MG63 (cell line): ENCODE measurements at places on chromosomes 12 and 14.

DNA sequence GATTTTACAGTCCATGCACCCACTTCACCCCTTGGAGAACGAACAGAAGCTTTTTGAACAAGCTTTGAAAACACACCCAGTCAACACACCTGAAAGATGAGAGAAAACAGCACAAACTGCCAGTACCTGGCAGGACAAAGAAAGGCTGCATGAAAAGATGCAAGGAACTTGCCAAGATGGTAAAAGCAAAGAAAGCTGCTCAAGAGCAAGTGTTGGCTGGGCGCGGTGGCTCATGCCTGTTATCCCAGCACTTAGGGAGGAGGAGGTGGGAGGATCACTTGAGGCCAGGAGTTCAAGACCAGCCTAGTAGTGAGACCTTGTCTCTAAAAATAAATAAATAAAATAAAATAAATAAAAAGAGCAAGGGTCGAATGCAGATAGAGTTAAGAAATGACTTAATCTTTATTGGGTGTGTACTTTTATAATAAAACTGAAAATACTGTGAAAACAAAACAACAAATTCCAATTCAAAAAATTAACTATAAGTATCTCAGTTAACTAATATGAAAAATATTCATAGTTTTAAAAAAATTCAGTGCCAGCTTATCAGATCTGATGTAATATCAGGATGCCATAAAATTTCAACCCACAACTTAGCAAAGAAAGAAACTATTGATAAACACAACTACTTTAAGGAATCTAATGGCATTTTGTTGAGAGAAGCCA is 59.2 kb downstream of the HECTD4 start:
- DNase-seq, result no peak

DNA sequence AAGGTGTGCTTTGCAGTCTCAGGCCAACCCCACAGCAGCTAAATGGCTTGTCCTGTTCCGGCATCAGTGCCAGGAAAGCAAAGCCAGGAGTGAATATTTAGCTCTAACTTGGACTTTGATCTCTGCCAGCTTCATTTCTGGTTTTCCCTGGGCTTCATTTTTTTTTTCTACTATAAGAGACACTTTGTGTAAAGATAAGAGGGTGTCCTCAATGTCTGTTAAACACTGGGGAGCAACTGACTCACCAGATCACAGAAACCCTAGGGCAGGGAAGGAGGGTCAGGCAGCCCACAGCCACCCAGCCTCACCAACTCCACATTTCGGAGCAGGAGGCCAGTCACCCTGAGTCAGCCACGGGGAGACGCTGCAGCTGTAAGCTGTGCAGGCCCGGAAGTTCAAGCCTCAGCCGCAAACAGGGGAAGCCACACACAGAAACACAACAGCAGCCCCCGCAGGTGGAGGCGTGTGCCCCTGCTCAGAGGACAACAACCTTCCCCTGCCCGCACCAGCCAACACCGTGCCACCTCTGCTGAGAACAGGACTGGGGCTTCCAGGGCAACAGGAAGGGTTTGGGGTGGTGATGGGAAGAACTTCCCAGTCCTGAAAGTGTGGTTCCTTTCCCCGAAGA is 6.3 kb downstream of the TNFRSF1A start:
- DNase-seq, result peak; percentile 91

DNA sequence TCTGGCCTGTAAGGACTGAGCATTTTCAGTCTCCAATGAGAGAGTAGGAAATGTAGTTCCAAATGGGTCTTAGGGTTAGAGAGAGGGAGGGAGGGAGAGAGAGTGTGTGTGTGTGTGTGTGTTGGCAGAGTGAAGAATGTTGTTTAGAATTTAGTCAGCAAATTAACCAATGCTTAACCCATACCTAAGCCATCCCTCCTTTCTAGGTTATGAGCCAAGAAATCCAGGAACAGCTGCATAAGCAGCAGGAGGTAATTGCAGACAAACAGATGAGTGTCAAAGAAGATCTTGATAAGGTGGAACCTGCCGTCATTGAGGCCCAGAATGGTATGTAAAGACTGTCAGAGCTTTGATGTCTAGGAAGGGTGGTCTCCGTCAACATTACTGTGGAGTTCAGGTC is 56.9 kb downstream of the HSP90AA1 start:
- peak; percentile 16 for DNase-seq

DNA sequence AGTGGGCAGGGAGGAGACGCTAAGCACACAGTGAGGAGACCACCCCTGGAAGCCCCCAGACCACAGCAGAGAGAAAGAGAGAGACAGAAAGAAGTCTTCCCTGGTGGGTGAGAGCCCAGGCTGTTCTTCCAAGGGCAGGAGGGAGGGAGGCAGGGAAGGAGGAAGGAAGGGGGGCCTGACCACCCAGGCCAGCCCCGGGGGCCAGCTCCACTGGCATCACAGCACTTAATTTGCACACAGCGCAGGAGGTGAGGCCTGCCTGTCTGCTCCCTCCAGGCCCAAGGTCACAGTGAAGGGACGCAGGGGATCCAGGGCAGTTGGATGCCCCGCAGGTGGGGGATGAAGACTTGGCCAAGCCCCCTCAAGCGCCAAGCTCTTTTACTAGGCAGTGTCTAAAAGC is 141.9 kb upstream of the C14orf180 start:
- DNase-seq, result no peak

- peak; percentile 51 for DNase-seq
These were observed 601 bp downstream of the KLC1 start for GRCh38 chr14:103629503-103630121.

DNA sequence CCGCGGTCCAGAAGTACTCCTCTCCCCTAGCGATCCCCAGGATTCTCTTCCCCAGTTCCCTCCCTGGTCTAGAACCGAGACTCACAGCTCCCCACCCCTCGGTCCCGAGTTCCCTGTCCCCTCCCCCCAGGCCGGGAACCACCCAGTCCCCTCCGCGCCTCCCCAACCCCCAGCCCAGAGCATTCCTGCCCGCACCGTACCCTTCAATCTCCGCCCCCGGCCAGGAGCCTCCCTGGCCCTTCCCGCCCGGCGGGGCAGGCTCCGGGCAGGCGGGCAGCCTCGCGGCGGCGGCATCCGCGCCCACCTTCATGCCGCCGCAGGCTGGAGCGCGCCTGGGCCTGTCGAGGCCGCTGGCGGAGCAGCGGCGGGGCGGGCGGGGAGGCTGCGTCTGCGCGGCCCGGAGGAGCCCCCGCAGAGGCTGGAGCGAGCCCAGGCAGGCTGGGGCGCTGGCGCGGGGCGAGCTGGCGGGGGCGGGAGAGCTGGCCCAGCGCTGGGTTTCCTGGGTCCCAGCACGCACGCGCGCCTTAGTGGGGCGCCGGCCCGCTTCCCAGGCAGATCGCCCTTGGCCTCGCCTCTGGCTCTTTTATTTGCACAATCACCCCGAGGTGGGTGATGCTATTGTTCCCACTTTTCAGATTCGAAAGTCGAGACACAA is 22.2 kb upstream of the GPR132 start:
- peak; percentile 84 for DNase-seq

GRCh38 chr12:91947459-91947858 is 198.2 kb downstream of the BTG1 start:
- no peak for DNase-seq

DNA sequence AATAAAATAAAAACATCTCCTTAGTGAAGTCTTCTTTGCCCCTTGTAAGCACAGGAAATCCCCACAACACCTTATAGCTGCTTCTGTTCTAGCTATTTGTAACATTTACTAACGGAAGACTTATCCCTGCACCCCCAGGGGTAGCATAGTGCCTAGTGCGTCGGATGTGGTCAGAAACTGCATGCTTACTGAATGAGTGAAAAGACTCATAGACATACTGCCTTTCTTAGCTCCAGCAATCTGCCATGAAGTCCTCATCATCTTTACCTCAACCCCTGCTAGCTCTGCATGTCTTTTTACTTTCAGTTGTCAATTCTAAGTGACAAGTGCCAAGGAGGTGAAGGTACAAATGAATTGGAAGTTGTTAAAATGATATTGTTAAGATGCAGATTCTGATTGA is 12.9 kb downstream of the RIOX1 start:
- DNase-seq, result no peak

- no peak for DNase-seq
These were observed 27.0 kb downstream of the PAPLN start for GRCh38 chr14:73264080-73264884.

- no peak for DNase-seq
These were observed 2.1 kb downstream of the IFI27L2 start for GRCh38 chr14:94127330-94127729.

- DNase-seq, result peak; percentile 14
These were observed 34.7 kb downstream of the GPR19 start for GRCh38 chr12:12661086-12661856.

DNA sequence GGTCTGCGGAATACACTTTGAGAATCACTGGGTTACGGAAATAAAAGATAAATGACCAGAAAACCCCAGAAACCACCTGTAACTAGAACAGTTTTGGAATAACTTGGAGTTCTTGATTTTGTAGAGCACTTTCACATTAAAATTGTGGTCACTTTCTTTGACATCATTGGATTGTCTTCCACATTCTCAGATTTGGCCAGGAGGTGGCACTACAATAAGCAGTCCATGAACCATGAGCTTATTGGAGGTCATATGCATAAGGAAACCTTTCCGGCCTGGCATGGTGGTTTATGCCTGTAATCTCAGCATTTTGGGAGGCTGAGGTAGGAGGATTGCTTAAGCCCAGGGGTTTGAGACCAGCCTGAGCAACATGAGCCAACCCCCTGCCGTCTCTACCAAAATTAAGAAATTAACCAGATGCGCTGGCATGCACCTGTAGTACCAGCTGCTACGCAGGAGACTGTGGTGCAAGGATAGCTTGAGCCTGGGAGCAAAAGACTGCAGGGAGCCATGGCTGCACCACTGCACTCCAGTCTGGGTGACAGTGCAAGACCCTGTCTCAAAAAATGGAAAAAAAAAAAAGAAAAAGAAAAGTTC is 107.7 kb upstream of the CAND1 start:
- peak; percentile 12 for DNase-seq

- no peak for DNase-seq
These were observed 126.9 kb upstream of the PRICKLE1 start for GRCh38 chr12:42716491-42716891.

DNA sequence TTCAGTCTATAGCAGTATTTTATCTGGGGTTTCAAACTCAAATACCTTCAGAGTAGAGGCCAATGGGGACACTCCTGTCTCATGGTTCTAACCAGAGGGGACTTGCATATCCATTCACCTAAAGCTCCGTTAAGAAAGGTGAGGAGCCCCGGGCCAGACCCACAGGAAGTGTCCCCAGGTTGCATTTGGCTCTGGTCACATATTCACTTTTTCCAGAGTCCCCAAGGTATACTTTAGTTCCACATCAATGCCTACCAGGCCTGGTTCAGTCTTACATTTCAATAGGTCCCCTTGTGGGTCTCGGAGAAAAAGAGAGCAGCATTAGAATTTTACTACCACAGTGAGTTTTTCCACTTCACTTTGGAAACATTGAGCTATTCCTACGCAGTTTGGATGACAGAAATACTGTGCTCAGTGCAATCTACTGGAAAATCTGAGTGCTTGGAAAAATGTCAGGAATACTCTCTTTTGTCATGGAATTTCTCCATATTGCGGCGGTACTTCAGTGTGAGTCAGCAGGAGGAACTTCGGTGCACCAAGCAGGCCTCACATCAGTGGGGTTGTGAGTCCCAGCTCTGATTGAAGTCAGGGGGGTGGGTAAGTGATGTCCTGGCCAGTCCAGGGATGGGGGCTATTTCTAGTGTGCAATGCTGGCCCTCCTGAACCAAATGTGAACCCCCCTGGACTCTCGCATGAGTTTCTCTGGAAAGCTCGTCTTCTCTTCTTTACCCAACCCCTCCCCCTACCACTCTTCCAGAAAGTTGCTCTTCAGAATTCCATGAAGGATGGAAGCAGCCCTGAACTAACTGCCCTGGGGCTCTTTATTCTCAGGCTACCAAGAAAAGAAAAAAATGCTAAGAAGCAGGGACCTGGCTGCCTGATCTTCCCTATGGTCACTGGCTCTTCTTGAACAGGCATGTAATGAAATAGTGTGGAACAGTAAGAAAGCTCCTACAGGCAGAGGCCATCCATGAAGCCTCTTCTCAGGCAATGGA is 184.7 kb downstream of the PRKCH start:
- DNase-seq, result no peak

GRCh38 chr12:128820723-128821432 is 2.9 kb downstream of the SLC15A4 start:
- DNase-seq, result no peak

DNA sequence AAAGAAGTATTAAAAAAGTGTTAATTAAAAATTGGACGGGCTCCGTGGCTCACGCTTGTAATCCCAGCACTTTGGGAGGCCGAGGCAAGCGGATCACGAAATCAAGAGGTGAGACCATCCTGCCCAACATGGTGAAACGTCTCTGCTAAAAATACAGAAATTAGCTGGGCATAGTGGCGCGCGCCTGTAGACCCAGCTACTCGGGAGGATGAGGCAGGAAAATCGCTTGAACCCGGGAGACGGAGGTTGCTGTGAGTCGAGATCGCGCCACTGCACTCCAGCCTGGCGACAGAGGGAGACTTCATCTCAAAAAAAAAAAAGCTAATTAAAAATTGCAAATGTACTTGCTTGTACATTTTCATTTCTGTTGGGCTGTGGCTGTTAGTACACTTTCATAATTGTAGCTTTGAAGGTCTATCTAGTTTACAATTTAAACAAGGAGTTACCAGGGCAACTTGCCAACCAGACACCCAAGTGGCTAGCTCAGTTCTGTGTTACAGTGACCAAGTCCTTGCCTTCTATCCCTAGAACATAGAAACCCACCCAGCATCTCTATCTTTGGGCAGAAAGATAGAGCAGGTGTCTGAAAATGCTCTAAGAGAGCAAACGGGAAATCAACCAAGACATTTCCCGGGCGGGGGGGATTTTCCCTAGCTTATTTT is 1.2 kb downstream of the COA8 start:
- DNase-seq, result no peak

DNA sequence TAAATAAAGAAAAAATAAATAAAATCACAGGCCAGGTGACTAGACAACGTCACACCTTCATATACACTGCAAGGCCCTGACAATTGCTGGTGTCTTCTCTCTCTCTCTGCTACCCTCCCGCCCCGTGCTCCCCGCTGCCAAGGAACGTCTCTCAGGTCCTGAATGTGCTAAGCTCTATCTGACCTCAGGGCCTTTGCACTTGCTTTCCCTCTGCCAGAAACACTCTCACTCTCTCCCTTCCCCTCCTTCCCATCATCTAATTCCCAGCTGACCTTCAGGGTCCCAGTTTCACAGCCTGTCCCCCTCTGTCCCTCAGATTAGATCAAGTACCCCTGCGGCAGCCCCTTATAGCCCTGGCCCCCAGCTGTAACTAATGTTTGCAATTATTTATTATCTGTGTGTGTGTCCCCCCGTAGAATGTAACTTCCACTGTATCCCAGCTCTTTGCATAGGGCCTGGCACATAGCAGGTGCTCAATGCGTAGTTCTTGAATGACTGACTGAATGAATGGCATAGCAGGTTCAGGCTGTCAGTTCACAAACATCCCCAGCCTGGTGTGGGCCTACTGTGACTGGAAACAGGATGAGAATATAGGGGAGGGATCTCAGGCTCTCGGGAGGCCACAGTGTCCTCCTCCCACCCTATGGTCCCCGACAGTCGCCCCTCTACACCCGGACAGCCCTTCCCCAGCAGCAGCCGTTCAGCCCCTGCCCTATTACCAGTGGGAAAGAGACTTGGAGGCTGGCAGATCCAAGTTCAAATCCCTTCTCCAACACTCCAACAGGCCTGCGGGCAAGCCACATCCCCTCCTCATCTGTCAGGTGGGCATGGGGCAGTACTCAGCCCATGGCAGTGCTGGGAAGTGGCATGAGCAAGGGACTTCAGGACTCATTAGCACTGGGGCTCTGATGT is 6.6 kb downstream of the BEGAIN start:
- no peak for DNase-seq
